Left ventricle myocardium inferior (tissue), 1 donor: ENCODE measurements at places on chromosomes 1 and 21. TPM values are rescaled to one million over a fixed set of nuclear protein-coding genes. Genes with fewer than 3 reads are reported as not detected.

DNA sequence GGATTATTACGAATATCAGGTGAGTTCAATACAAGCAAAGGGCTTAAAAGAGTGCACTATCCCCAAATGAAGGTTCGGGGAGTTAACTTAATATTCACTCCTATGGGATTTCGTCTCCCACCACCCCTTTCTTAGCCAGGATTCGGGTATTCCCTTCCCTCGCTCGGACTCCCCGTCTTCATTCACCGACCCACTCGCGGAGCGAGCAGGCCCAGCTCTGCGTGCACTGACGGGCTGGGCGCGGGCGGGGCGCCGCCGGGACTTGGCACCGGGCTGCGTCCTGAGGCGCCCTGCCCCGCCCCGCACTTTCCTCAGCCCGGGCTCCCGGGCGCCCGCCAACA is 7.7 kb upstream of the MPZL1 start:
- DNase-seq, result no peak
- H3K27me3 ChIP-seq, result no peaks in the 10 kb centered on the region
- peaks cover 35% of the 10 kb centered on the region for H3K4me1 ChIP-seq
- H3K27ac ChIP-seq, result peak overlapping the region; percentile 93
- peak overlapping the region; percentile 74 for H3K4me3 ChIP-seq

DNA sequence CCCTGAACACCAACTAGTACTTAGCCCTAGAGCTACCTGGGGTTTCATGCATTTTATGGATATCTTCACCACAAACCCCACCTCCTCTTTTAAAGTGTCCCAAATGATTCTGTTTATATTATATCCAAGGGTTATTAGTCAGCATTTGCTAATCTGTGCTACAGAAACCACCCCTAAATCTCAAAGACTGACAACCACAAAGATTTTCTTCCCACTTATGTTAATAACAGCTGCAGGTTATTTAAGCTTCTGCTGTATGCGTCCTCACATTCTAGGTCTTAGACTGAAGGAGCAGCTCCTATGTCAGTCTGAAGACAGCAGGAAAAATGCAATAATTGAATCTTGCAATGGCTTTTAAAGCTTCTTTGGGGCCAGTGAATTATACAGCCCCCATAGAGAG is 11.2 kb upstream of the PHC2 start:
- peaks cover 13% of the 10 kb centered on the region for H3K4me1 ChIP-seq
- no peaks in the 10 kb centered on the region for H3K27me3 ChIP-seq
- no peaks in the 10 kb centered on the region for H3K36me3 ChIP-seq
- H3K27ac ChIP-seq, result no peak overlapping the region
- no peak for DNase-seq
- H3K4me3 ChIP-seq, result no peak overlapping the region

Gene IRF6
- 43.3 TPM for total RNA-seq

DNA sequence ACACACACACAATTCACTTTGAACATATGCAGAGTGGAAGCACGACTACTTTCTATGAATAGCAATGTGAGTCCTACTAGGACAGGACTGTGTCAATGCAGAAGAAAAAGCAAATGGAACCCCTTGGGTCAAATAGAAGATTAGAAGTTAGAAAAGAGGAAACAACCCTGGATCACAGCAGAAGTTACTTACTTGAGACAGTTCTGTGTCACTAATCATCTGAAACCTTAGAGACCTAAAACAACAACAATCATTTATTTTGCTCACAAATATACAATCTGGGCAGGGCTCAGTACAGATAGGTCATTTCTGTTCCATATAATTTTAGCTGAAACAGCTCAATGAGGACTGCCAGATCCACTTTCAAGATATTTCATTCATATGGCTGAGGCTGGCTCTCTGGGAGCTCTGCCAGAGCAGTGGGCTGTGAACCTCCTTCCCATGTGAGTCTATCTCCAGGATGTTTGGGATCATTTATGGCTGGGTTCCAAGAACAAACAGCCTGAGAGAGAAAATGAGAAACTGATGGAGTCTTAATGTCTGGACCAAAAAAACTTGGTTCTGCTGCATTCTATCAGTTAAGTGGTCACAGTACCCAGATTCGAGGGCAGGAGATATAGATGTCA is 42.5 kb upstream of the IL10 start:
- DNase-seq, result peak; percentile 28
- no peaks in the 10 kb centered on the region for H3K36me3 ChIP-seq

- H3K4me1 ChIP-seq, result no peaks in the 10 kb centered on the region
- no peaks in the 10 kb centered on the region for H3K36me3 ChIP-seq
- no peak overlapping the region for H3K4me3 ChIP-seq
- DNase-seq, result no peak
- H3K27ac ChIP-seq, result no peak overlapping the region
- H3K27me3 ChIP-seq, result peaks cover 22% of the 10 kb centered on the region
Observed at GRCh38 chr1:224722838-224723237, 106.7 kb downstream of the CNIH3 start.

DNA sequence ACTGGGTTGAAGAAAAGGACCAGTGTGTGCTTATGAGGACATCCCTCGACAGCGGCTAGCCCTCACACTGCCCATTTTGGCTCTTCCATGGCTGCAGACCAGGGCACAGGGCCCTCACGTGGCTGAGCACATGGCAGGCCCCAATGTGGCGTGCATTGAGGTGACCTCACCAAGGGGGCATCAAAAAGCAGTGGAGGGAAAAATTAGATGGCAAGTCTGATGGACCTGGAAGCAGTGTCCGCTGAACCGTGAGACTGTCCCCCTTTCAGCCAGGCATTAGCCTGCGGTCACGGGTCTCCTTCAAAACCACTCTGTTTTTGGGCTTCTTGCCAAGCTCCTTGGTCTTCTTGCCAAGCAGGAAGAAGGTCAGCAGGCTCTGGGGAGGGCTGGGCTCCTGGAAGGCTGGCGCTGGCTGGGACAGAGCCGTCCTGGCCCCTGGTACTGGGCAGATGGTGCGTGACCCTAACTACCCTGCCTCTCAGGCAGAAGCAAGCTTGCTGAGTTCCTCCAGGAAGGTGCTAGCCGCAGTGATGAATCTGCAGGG is 30.8 kb downstream of the TRIM67 start:
- H3K4me3 ChIP-seq, result no peak overlapping the region
- peaks cover 19% of the 10 kb centered on the region for H3K4me1 ChIP-seq
- H3K27ac ChIP-seq, result peak overlapping the region; percentile 39
- H3K36me3 ChIP-seq, result no peaks in the 10 kb centered on the region
- peaks cover 28% of the 10 kb centered on the region for H3K27me3 ChIP-seq

GRCh38 chr1:116407033-116407432 is 34.0 kb downstream of the ATP1A1 start:
- no peak overlapping the region for H3K4me3 ChIP-seq
- peak overlapping the region; percentile 68 for H3K27ac ChIP-seq
- H3K4me1 ChIP-seq, result peaks cover 58% of the 10 kb centered on the region

DNA sequence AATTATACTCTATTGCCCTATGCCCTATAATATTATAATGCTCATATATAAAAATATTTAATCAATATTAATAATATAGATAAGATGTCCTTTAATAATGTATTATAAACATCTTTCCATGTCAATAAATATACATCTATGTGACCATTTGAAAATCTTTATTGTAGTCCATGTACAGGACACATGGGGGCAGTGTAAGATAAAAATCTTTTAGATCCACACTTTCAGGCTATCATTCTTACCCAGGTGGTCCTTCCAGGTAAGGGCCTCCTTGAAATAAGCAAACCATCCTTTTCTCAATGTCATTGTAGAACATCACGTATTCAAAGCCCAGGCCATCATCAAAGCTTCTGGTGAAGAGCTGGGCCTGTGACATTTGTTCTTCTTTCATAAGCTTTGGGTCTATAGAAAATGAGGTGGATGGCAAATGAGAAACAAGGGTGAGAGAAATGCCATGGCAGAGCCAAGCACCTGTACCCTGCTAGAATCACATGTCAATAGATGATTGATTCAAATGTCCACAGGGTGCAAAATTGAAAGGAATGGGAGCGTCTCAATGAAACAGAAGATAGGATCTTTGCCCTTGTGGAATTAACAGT is 20.2 kb downstream of the THEM4 start:
- H3K4me3 ChIP-seq, result no peak overlapping the region
- no peak overlapping the region for H3K27ac ChIP-seq
- DNase-seq, result no peak
- H3K4me1 ChIP-seq, result no peaks in the 10 kb centered on the region
- no peaks in the 10 kb centered on the region for H3K27me3 ChIP-seq
- H3K36me3 ChIP-seq, result peaks cover 49% of the 10 kb centered on the region

Gene NCAM2
- total RNA-seq, result 4.4 TPM

Gene MYOM3
- total RNA-seq, result 440 TPM

- no peaks in the 10 kb centered on the region for H3K27me3 ChIP-seq
- H3K27ac ChIP-seq, result no peak overlapping the region
- no peaks in the 10 kb centered on the region for H3K36me3 ChIP-seq
- H3K4me1 ChIP-seq, result no peaks in the 10 kb centered on the region
- H3K4me3 ChIP-seq, result no peak overlapping the region
Observed at GRCh38 chr1:181525104-181525721, 41.9 kb downstream of the CACNA1E start.

GRCh38 chr1:83131692-83131955 is 867.3 kb downstream of the TTLL7 start:
- no peaks in the 10 kb centered on the region for H3K36me3 ChIP-seq
- no peak overlapping the region for H3K27ac ChIP-seq
- H3K27me3 ChIP-seq, result no peaks in the 10 kb centered on the region
- DNase-seq, result no peak
- H3K4me3 ChIP-seq, result no peak overlapping the region

DNA sequence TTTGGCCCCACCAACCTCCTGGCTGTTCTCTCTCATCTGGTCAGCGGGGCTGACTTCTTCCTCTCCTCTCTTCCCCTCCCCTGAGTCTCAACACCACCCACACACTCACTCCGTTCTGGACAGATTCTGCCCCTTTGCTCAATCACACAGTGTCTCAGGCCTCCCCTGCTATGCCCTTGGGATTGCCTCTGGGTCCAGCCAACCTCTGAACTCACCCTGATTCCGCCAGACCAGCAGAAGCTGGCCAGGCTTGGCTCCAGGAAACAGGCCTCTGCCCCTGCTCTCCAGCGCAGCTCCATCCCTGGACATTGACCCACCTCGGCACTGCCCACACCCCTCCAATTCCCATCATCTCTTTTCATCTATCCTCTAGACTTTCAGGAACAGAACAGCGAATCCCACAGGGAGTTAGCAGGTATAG is 22.1 kb downstream of the AHDC1 start:
- H3K27ac ChIP-seq, result peak overlapping the region; percentile 97
- peak; percentile 53 for DNase-seq
- H3K4me3 ChIP-seq, result no peak overlapping the region
- no peaks in the 10 kb centered on the region for H3K27me3 ChIP-seq
- H3K36me3 ChIP-seq, result no peaks in the 10 kb centered on the region
- H3K4me1 ChIP-seq, result peaks cover 99% of the 10 kb centered on the region

Gene TRAF3IP3
- 1.2 TPM for total RNA-seq

GRCh38 chr1:60564916-60565750 is 491.6 kb upstream of the C1orf87 start:
- no peak for DNase-seq
- no peak overlapping the region for H3K27ac ChIP-seq
- H3K27me3 ChIP-seq, result no peaks in the 10 kb centered on the region
- no peak overlapping the region for H3K4me3 ChIP-seq

Gene LCE2D
- total RNA-seq, result not detected

GRCh38 chr1:213728593-213729536 is 258.9 kb upstream of the PROX1 start:
- peaks cover 8% of the 10 kb centered on the region for H3K4me1 ChIP-seq
- no peak overlapping the region for H3K4me3 ChIP-seq
- no peak overlapping the region for H3K27ac ChIP-seq
- no peaks in the 10 kb centered on the region for H3K27me3 ChIP-seq

Gene NKAIN1
- total RNA-seq, result 0.19 TPM

DNA sequence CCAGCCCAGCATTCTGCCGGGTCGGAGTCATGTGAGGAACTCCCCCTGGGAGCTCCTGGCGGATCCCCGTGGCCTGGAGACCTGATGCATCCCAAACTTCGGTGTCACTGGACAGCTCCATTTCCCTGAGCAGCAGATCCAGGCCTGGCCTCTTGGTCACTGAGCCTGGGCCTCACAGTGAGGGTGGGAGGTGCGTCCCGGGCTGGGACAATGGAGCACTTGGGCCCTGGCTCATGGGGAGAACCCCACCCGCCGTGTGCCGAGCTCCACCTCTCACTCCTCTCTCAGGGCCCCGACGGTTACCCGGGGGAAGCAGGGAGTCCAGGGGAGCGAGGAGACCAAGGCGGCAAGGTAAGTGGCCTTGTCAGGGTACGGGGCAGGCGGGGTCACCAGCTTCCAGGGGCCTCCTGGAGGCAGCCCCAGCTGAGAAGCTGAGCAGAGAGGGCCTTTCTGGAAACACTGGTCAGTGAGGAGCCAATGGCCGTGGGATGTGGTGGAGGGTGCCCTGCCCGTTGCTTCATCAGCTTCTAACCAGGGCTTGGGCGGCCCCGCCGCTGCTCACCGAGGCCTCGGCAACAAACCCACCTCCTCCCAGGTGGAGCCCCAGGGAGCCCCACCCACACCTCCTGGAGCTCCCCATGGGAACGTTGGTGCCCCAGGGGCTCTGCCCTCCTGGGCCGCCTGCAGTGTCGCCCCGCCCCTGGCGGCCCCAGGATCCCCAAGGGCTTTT is 19.8 kb downstream of the COL6A2 start:
- H3K36me3 ChIP-seq, result peaks cover 99% of the 10 kb centered on the region
- no peaks in the 10 kb centered on the region for H3K27me3 ChIP-seq
- no peaks in the 10 kb centered on the region for H3K4me1 ChIP-seq
- no peak overlapping the region for H3K27ac ChIP-seq
- H3K4me3 ChIP-seq, result no peak overlapping the region

- no peak overlapping the region for H3K4me3 ChIP-seq
- peak overlapping the region; percentile 59 for H3K27ac ChIP-seq
- H3K27me3 ChIP-seq, result no peaks in the 10 kb centered on the region
- H3K36me3 ChIP-seq, result no peaks in the 10 kb centered on the region
- H3K4me1 ChIP-seq, result peaks cover 9% of the 10 kb centered on the region
- DNase-seq, result no peak
Observed at GRCh38 chr1:55635856-55636255, 420.7 kb upstream of the USP24 start.

Gene AK5
- total RNA-seq, result 1.0 TPM

DNA sequence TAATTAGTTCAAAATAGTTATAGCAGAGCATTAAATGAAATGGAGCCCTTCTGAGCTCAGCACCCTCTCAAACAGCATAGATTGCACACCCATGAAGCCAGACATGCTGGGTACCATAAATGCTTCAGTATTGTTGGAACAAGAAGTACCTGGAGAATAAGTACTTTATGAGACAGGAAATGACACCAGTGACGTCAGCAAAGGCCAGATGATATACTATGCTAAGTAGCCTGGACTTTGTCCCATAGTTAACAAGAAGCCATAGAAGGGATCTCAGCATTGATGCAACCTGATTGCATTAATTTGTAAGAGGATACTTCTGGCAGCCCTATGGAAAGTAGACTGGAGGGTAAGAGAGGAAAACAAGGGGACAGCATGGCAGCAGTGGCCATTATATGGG is 16.3 kb upstream of the GADD45A start:
- no peak for DNase-seq
- peaks cover 3% of the 10 kb centered on the region for H3K4me1 ChIP-seq
- H3K36me3 ChIP-seq, result no peaks in the 10 kb centered on the region

GRCh38 chr1:226558036-226558650 is 9.6 kb downstream of the STUM start:
- no peak overlapping the region for H3K27ac ChIP-seq
- peaks cover 3% of the 10 kb centered on the region for H3K4me1 ChIP-seq
- H3K4me3 ChIP-seq, result no peak overlapping the region
- DNase-seq, result no peak
- no peaks in the 10 kb centered on the region for H3K36me3 ChIP-seq
- H3K27me3 ChIP-seq, result no peaks in the 10 kb centered on the region

- no peak overlapping the region for H3K27ac ChIP-seq
- no peaks in the 10 kb centered on the region for H3K27me3 ChIP-seq
- peaks cover 32% of the 10 kb centered on the region for H3K36me3 ChIP-seq
- DNase-seq, result no peak
Observed at GRCh38 chr1:154445040-154445472, 39.9 kb downstream of the IL6R start.
